ENCODE measurements at places on chromosomes 2 and 18. TPM values are rescaled to one million over a fixed set of nuclear protein-coding genes. Genes with fewer than 3 reads are reported as not detected.

MCEE gene
- 17.9 TPM for total RNA-seq

NAT8 gene
- total RNA-seq: not detected

DUSP11 gene
- total RNA-seq: 35.8 TPM

PPP4R1 gene
- total RNA-seq: 70.9 TPM

POTEI gene
- total RNA-seq: not detected

ASPRV1 gene
- 0.55 TPM for total RNA-seq

UGT1A3 gene
- total RNA-seq: not detected

ALPG gene
- total RNA-seq: 218 TPM

GAL3ST2 gene
- total RNA-seq: not detected

GRCh38 chr2:141317986-141318385 is 812.8 kb downstream of the LRP1B start:
- no peak for DNase-seq

GRCh38 chr2:74772046-74772445 is 61.9 kb upstream of the HK2 start:
- no peak for DNase-seq

GRCh38 chr2:136072621-136073020 is 45.3 kb downstream of the CXCR4 start:
- DNase-seq: no peak

- DNase-seq: peak; percentile 70
These were observed 115.2 kb downstream of the FAM210A start for GRCh38 chr18:13611142-13611600.

GRCh38 chr2:73116182-73116960 is 3.6 kb upstream of the RAB11FIP5 start:
- DNase-seq: no peak

DNA sequence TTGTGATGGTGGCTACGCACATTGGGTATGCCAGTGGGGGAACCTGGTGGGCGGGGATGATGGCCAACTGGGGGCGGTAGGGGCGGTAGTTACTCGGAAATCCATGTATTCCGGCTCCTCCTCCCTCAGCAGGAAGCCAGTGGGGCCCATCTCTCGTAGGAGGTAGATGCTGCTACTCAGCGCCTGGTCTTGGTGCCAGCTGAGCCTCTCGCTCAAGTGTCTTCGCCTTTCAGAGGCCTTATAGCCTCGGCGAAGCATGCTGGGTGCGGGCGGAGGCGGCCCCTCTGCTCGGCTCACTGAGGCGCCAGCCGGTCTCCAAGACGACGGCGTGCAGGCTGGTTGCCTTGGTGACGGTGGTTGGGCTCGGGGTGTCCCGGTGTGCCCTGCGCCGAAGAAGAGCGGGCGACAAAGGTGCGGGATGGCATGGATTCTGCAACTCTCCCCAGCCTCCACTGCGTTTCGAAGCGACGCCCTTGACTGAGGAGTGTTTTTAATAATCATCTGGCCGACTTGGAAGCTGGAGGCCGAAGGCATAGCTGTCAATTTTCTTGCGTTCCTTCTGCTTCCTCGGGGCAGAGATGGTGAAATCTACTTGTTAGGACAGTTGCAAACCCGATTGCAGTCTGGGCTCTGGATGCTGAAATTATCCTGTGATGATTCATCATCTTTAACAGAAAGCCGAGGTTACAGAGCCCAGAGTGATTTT is at the start of gene ZSWIM2:
Gene ZSWIM2, minus strand, starts transcription at position 298 of the 706 bp plus-strand sequence. Its CDS starts 40 bp downstream, at position 258.
- peak; percentile 69 for DNase-seq

- no peak for DNase-seq
These were observed 117.2 kb downstream of the HNMT start for GRCh38 chr2:138081225-138082073.

DNA sequence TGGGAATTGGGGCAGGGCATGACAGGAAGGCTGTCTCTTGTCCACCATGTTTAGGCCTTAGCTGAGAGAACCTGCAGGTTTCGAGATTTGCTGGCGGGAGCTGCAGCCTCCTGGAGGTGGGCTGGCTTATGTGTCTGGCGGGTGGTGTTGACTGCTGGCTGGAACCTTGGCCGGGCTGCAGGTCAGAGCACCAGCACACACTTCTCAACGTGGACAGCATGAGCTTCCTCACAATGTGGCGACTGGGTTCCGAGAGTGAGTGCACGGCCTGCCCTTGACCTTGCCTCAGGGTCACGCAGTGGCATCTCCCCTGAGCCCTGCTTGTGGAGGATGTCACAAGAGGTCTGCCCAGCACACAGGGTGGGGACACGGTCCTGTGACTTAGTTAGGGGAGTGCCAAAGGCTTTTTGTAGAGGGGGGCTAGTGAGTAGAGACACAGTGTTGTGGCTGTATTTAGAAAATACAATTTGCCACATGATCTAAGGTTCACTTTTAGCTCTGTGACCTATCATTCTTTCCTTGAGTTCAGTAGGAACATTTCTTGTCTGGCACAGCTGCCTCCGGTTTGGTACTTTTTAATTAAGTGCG is 134.8 kb downstream of the SEPTIN10 start:
- no peak for DNase-seq

- no peak for DNase-seq
These were observed 150.3 kb downstream of the SH3RF3 start for GRCh38 chr2:109279243-109279860.

GRCh38 chr2:152058655-152059054 is 40.2 kb downstream of the CACNB4 start:
- no peak for DNase-seq

DNA sequence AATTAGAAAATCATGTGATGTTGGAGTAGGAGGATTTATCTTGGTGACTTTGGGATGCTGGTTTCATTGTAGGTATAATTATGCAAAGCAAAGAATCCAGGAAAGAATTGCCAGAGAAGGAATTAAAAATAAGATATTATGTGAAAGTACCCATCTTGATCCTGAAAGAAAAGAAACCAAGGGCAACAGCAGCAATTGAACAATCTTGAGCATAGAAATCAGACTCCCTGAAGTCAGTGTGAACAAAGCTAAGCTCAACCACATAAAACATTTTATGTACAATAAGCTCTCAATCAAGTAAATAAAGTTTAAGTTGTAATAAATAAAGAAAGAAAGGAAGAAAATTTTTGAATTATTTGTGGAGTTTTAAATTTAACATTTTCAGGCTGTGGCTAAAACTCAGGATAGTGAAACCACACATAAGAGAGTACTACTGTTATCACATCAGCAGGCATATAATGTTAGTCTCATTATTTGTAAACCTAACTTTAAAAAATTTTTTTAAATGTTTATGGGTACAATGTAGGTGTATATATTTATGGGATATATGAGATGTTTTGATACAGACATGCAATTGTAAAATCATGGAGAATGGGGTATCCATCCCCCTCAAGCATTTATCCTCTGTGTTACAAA is 32.8 kb upstream of the GPR55 start:
- no peak for DNase-seq

- DNase-seq: no peak
These were observed 1430.4 kb upstream of the LRRTM1 start for GRCh38 chr2:81734981-81735380.

DNA sequence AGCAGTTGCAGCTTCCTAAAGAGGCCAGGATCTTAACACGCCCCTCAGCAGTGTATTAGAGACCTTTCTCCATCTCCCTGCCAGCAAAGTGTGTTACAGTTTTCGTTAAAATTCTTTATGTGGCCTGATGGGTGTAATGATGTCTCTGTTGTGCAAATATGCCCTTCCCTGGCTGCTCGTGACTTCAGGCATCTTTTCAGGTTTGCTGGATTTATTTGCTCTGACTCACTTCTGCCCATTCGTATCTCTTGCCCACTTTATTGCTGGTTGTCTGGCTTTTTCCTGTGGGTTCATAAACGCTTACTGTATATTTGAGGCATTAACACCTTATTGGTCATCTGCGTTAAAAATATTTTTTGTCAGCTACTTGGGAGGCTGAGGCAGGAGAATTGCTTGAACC is 134.5 kb downstream of the ASB1 start:
- DNase-seq: no peak

GRCh38 chr2:239464166-239465016 is 63.6 kb upstream of the HDAC4 start:
- no peak for DNase-seq

GRCh38 chr2:28347596-28347995 is 45.1 kb upstream of the FOSL2 start:
- no peak for DNase-seq

GRCh38 chr2:96574364-96574763 is 37.8 kb downstream of the ARID5A start:
- no peak for DNase-seq

DNA sequence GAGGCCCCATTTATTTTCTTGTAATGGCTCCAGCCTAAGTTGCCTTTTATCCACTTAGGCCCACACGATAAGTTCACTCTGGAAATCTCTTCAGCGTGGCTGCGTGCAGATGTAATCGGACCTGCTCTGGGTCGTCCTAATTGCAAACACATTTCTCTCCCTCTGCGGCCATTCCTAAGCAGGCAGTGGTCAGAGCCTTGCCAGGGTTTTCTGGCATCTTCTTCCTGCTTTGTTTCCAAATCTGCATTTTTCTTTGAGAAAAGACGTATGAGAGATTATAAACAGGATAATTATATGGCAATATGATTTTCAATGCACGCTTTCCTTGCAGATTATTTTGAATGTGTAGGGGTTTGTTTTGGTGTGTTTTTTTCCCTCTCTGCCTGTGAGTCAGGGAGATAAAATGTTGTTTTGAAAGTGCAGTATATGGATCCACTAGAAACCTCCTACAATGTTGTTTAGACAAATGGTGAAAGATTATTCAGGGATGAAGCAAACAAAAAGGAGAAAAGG is 239.4 kb upstream of the TANK start:
- DNase-seq: no peak

DNA sequence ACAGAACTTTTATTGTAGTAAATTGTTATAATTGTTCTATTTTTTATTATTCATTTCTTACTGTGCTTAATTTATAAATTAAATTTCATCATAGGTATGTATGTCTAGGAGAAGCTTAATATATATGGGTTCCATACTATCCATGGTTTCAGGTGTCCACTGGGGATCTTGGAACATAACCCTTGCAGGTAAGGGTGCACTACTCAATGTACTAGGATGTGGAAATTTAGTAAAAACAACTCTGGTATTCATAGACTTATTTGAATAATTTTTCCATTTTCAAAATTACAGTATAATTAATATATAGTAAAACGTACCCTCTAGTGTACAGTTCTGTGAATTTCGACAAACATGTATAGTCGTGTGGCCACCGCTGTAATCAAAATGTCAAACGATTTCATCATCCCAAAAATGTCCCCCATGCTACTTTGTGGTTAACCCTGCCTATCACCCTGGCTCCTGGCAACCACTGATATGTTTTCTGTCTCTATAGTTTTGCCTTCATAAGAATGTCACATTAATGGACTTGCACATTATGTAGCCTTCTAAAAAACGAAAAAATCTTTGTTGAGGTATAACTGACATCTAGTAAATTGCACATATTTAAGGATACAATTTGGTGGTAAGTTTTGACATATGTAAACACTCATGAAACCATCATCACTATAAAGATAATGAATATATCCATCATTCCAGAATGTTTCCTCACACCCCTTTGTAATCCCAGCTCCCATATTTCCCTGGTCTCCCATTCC is 45.7 kb downstream of the ARL5A start:
- DNase-seq: no peak

DNA sequence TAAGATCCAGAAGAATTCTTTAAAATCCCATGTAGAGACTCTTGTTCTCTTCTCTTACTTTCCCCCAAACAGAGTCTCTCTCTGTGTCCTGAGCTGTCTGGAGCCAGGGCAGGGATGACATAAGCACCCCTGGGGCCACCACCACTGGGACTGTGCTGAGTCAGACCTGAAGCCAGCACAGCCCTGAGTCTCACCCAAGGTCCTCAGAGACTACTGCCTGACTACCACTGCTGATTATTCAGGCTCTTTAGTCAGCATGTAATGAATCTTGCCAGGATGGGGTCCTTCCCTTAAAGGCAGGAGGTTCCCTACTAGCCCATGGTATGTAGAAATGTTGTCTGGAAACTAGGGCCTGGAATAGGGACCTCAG is 34.9 kb upstream of the DYNC1I2 start:
- no peak for DNase-seq

DNA sequence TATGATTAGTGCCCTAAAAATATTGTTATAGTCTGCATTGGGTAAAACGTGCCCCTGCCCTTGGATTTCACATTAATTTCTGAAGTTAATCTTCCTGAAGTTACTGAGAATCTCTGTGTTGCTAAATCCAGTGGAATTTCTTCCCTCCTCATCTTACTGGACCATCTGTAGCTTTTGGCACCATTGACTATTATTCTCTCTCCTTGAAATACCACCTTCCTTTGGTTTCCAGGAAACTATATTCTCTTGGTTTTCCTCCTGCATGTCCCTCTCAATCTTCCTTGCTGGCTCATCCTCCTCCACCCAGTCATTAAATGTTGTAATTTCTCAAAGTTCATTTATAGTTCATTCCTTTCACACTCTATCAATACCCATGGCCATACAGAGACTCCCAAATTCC is 110.6 kb upstream of the SLC35G4 start:
- DNase-seq: no peak

DNA sequence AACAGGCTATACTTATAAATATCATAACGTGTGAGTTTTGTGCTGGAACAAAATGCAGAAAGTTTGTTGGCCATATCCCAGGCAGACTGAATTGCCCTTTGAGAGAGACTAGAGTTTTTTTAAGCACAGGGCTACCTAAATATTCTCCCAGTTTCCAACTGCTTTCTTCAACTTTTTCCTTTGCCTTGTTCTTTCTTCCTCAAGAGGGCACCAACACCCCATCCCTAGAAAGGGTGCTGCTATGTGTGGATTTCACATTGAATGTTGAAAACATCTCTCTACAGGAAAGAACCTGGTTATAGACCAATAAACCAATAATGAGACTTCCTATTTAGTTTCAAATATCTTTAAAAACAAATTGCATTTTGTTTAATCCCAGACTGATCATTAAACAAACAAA is 87.9 kb downstream of the ICOS start:
- DNase-seq: peak; percentile 20

DNA sequence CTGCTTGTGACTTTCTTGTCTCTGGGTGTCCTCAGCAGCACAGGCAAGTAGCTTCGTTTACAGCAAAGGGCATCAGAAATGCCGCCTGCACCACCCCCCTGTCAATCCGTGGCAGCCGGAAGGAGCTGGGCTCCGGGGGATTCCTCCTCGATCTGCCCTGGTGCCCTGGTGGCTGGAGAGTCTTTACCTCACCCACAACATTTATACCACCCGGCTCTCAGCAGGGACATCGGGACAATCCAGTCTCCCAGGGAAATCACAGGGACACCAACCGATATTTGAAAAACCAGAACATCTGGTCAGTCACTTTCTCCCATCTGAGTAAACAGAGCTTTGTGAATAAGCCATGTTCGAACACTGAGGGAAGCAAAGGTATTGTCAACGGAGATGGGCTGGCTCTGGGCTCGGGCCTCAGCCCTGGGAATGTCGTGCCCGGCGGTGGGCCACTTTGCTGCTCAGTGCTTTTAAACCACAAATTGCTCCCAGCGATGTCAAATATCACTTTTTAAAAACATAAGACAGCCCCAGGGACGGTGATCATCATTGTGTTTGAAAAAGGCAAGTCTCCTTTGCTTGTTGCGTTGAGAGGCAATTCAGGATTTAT is 210.0 kb upstream of the SALL3 start:
- DNase-seq: no peak

GRCh38 chr2:1601471-1602277 is 142.6 kb downstream of the PXDN start:
- DNase-seq: no peak

GRCh38 chr18:76391038-76391437 is 104.0 kb downstream of the ZNF516 start:
- DNase-seq: no peak

- no peak for DNase-seq
These were observed 6.1 kb downstream of the NCKAP1 start for GRCh38 chr2:183031911-183032794.

GRCh38 chr2:10787176-10787968 is 25.2 kb downstream of the PDIA6 start:
- peak; percentile 9 for DNase-seq
